ENCODE measurements at places on chromosomes 3 and 15.

DNA sequence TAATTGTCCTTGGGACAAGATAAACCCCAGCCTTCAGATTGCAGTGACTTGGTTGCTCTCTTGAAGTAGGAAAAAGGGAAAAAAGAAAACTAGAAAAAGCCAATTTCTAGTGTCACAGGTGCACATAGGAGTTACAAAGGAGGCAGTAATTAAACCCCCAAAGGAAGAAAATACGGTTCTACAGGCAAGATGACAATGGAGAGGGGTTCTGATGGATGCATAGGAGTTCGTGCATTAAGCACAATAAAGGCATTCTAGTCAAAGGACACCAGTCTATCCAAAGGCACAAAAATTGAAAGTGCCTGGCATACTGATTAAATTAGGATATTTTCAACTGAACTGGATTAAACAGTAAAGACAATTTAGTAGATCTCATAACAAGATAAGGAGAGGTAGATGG is 31.6 kb upstream of the MTMR14 start:
- DNase-seq = no peak

GRCh38 chr3:192881159-192881786 is 36.4 kb downstream of the MB21D2 start:
- DNase-seq = no peak

- no peak for DNase-seq
These were observed 74.5 kb downstream of the TBC1D2B start for GRCh38 chr15:78002996-78003395.

- no peak for DNase-seq
These were observed 28.3 kb downstream of the CERS3 start for GRCh38 chr15:100500226-100500990.

GRCh38 chr3:123085932-123086627 is 19.3 kb downstream of the PDIA5 start:
- no peak for DNase-seq

DNA sequence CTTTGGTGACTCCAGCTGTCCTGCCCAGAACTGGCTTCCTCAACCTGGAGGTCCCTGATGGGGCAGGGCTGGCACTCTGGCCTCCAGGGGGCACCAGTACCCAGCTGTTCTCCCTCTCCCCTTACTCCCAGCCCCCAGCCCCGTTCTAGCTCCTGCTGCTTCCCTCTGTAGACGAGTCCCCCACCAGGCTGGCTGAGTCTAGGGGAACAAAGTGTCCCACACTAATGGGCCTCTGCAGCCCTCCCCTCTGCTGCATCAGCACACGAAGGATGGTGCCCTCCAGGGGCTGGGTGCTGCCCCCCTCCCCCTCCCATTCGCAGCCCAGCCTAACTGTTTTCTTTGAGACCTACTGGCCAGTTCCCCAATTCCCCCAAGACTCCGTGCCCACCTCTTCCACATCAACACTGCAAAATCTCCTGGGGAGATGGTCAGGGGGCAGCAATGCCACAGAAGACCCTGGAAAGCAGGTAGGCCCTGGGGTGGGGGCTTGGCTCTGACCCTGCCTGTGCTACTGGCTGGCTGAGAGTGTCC is 4.2 kb downstream of the RHCG start:
- DNase-seq = no peak

DNA sequence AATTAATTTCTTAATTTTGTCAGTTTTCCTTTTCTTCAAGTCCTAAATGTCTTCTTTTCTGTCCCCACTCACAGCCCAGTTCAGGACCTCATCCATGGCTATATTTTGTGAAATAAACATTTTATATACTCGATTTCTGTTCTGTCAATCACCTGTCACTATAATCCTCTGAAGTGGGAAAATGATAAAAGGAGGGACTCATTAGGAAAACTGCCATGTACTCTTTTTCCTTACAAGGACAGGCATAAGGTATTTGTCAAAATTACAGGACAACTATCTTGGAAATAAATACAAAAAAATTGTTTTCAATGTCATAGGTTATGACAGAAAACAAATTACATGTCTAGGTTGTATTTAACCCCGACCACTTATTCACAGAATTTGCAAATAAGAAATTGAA is 240.1 kb upstream of the CBLB start:
- DNase-seq = no peak

- no peak for DNase-seq
These were observed 194.7 kb downstream of the SQOR start for GRCh38 chr15:45829336-45830153.

GRCh38 chr3:136937851-136938250 is 19.9 kb upstream of the IL20RB start:
- DNase-seq = no peak

DNA sequence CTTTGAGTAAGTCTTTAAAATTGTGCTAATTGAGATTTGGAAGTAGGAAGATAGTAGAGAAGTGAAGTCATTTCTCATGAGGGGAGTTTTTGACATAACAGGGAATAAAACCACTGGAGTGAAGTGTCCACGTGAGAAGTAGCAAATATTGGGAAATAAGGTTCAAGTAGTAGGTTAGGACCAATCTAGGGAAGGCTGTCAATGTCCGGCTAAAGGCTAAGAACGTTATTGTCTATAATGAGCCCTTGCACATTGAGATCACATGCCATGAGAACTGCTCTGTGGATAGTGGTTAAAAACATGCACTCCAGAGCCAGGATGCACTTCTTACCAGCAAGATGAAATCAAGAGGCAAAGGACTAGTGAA is 459.9 kb upstream of the TPRG1 start:
- no peak for DNase-seq
